Germinal center (tissue), 1 donor: ENCODE measurements at places on chromosomes 5 and 9.

DNA sequence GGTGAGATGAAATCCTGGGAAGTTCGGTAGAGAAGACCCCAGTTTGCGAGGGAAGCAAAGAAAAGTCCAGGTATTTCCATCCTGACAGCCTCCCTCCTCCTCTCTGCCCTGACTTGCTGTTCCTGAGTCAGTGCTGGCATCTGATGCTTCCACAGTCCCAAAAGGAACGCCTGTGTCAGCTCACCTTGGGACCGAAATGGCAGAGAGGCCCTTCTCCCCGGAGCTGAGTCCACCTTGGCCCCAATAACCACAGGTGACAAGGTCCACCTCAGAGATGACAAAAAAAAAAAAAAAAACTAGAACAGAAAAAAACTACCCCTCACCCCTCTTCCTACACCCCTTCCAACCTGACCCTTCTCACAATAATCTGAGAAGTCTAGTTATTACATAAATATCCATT, 31.6 kb downstream of the SLC6A7 start:
- DNase-seq: no peak

- DNase-seq: no peak
These were observed 51.4 kb downstream of the EXD3 start for GRCh38 chr9:137371521-137371941.

GRCh38 chr9:81833563-81834345, 94.5 kb upstream of the SPATA31D4 start:
- no peak for DNase-seq

DNA sequence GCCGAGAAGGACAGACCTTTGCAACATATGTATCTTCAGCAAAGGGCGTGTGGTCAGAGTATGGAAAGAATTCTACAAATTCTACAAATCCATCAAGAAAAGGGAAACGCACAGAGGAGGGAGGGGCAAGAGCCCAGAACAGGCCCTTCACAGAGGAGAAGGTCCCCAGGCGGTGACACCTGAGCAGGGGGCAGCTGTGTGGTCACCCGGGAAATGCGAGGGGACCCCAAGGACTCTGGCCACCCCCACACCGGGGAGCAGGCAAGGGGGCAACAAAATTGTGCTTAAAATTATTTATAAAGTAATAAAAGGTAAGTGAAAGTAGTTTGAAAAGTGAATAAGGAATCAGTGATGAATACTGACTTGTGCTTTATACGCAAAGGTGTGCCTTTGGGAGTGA, 17.6 kb downstream of the NACC2 start:
- no peak for DNase-seq

DNA sequence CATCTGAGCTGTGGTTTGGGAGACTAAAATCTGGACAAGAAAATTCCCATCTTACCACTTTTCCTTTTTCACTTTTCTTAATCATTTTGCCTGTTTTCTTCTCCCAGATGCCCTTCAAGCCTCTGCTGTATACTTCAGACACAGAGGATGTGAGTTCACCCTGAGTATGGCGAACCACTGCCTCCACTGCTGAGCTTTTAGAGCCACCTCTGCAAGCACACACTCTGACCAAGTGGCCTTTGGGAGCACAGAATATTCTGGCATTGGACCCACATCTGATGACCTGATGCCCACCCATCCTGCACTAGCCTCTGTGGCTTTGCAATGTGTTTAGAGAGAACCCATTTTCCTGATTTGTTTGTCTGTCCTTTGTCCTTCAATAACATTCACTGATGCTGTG, 32.5 kb downstream of the TERT start:
- no peak for DNase-seq
